ENCODE measurements at places on chromosomes 2 and 18.

DNA sequence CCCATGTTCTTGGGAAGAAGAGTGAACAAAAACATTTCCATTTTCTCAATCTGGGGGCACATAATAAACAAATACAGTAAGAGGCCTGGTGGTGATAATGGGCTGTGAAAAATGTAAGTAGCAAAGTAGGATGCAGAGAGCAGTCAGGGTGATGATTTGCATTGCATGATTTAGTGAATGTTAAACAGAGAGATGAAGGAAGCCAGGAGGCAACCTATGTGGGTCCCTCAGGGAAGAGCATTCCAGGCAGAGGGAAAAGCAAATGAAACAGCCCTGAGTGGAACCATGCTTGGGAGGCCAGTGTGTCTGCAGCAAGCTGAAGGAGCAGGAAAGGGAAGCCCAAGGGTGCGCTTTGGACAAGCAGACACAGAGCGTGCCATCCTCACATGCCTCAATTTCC, 5.4 kb downstream of the VIT start:
- no peak for DNase-seq

DNA sequence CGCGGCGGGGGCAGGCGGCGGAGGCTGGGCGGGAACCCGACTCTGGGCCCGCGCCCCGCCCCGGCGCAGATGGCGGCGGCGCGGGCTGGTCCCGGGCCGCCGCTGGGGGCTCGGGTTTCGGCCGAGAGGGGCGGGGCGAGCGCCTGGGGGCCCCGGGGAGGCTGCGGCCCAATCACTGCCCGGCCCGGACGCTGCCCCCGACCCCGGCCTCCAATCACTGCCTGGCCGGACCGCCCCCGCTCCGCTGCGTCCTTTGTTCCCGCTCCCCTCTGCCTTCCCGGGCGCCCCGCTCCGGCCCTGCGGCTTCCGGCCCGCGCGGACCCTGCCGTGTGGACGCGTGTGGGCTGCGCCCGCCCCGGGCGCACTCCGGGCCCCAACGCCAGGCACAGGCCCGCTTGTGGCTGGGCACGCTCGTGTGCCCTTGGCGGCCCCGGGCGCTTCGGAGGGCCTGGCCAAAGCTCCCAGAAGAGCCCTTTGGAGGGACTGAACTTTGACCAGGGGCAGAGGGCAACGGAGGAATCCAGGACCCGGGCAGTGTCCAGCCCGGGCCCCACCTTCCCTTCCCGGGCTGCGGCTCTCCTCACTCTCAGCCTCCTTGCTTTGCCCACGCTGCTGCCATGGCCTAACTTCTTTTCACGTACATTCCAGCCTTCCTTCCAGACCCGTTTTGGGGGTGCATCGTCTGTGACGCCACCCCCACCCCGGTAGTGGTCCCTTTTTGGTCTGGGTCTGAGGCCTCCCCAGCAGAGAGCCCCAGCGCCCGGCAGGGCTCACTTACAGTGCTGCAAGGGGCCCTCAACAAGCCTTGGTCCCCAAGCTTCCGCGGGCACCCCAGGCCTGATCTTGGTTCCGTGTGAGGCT, 27.1 kb upstream of the PTMA start:
- peak; percentile 52 for DNase-seq

GRCh38 chr2:65922030-65922429, 489.6 kb upstream of the SPRED2 start:
- DNase-seq, result no peak

- DNase-seq, result no peak
Measured at GRCh38 chr18:51321696-51322095, 124.2 kb upstream of the MEX3C start.

GRCh38 chr2:170843656-170844055, 27.0 kb downstream of the GAD1 start:
- DNase-seq, result no peak

GRCh38 chr2:29276151-29276550, 160.9 kb downstream of the CLIP4 start:
- no peak for DNase-seq

GRCh38 chr2:160109243-160109642, 46.8 kb upstream of the PLA2R1 start:
- no peak for DNase-seq

- no peak for DNase-seq
Measured at GRCh38 chr18:62683935-62684334, 31.4 kb upstream of the PHLPP1 start.

DNA sequence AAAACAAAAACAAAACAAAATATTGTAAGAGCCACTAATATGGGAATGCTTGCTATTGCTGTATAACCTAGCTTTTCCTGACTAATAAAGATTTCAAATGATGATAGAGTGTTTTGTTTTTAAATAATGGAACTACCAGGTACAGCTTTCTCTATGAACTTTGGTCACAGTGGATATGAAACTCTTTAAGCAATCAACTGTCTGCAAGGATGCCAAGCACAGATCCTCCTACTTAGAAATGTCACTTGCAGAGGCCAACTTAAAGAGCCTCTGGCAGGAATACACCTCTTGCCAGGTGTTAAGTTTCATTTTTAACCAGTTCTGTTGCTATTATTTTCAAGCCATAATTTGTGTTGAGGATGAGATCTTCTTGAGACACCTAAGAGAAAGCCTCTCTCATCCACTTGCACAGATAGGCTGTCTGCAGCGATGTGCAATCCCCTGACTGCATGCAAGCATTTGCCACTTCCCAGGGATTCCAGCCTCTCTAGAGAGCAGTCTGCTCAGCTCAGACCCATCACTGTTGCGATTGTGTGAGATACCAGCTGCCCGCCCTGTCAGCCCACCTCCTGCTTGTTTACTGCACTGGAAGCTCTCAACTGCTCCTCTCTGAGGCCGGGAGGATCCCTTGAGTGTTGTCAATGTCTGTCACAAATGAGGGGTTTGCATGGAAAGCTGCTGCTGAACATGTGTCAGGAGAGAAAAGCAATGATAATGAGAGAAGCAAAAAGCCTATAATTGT, 86.1 kb upstream of the SCG2 start:
- no peak for DNase-seq

GRCh38 chr2:221567231-221567760, 4.8 kb downstream of the EPHA4 start:
- no peak for DNase-seq

DNA sequence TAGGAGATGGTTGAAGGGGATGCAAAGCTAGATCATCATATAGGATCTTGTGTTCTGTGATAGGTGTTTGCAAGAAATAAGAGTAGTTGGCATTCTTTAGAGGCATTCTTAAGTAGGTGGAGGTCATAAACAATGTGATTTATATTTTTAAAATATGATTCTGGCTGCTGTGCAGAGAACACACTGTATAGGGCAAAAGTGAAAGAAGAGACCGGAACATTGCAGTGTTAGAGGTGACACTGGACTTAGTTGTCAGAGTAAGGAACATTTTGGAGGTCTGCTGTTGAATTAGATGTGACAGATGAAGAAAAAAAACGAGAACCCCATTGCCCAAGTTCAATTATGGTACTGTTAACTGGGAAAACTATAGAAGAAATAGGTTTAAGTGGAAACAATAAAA, 37.7 kb downstream of the HAT1 start:
- no peak for DNase-seq

DNA sequence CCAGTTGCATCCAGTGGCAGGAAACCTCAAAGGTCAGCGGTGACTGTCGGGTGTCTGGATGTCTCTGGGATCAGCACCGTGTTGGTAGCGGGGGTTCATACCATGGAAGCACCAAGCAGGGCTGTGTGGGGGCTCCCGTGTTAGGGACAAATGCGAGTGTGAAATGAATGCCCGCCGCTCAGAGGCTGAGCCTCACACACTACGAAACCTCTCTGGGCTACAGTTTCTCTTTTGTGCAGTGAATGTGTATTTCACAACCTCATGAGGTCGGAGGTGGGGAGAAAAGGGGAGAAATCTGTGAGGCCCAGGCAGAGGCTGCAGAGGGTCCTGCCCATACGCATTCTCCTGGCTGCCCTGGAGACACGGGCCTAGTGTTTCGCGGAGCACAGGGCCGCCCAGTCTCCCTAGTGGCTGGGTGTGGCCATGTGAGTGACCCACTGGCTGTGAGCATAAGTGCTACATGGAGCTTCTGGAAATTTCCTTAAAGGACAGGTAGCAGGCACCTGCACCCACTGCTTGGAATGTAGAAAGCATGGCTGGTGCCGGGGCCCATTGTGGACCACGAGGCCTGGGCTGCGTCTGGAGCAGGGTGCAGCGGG, 138.0 kb upstream of the GLI2 start:
- DNase-seq, result no peak

- no peak for DNase-seq
Measured at GRCh38 chr2:178208817-178209216, 14.5 kb downstream of the OSBPL6 start.

DNA sequence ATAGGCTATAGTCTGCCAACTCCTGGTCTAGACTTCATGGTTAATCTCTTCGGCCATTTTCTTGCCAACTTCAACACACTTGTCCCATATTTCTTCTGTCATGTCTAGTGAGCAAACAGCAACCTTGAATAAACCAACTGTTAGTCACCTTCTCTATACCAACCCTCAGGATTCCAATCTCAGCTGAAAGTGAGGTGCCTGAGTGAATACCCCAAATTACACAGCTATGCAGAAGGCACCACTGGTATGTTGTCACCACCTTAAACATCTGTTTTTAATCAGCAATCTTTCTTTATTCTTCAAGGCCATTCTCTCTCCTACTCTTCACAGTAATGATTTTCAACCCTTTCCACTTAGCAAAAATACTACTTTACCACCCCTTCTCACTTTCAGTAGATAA, 39.3 kb downstream of the THOC1 start:
- DNase-seq, result no peak

DNA sequence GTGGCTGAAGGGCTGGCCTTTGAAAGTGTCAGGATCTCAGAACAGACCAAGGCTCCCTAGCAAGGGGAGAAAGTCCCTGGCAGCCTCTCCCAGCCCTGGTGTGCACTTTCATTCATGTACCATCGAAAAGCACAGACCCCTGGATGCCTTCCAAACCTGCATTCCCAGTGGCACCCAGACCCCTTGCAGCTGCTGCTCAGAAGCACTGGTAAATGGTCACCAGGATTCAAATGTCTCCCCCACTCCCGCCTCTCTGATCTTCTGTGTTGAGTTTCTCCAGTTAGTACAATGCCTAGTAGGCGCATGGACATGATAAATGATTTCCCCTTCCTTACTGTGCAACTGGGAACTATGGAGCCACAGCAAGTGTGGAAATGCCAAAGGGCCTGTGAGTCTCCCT, 180.0 kb downstream of the GLI2 start:
- DNase-seq, result no peak

GRCh38 chr2:101440127-101440738, 34.7 kb downstream of the RFX8 start:
- DNase-seq, result no peak

- no peak for DNase-seq
Measured at GRCh38 chr18:24975496-24976372, 376.2 kb downstream of the ZNF521 start.

DNA sequence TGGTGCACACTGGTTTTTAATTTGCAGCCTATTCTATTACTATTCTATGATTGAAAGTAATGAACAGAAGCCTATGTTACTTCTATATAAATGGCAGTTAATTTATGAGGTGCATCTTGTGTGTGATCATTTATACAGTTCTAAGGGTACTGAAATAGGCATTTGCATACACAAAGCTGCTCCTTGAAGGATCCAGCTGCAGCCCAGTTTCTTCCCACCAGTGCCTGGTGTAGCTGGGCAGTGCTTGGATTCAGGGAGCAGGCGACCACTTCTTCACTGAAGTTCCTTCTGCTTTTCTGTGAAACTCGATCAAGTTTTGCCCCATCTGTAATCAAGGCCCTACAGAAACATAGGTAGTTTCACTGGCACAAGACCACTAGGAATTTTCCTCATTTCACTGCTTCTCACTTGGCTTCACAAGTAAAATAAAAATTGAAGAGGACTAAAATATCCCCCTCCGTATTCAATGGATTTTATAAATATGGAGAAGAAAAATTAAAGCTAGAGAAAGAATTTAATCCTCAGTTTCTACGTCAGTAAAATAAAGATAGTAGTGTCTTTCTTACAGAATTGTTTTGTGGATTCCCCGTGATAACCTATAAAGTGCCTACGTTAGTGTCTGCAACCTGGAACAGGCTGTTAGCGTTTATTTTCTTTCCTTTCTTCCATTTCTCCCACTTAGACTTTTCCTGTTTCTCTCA, 1.7 kb upstream of the LPIN2 start:
- no peak for DNase-seq

DNA sequence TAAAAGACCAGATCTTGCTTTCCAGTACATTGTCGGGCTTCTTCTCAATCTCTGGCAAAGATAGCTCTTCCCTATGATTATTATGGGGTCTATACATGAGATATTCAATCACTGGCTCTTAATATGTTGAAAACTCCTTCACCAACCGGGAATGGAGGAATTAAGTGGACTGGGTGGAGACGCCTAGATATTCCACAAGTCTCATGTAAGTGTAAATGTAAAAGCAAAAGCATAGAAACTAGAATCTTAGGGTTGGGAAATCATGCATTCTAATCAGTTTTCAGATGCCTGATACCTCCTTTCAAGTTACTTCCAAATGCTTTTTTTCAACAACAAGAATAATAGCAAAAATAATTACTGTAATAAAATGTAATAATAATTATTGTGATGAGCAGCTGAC, 38.0 kb downstream of the DPP4 start:
- no peak for DNase-seq

GRCh38 chr2:226544596-226545210, 254.9 kb downstream of the IRS1 start:
- DNase-seq, result no peak

GRCh38 chr2:96512341-96512740, 7.2 kb upstream of the NEURL3 start:
- DNase-seq, result no peak

DNA sequence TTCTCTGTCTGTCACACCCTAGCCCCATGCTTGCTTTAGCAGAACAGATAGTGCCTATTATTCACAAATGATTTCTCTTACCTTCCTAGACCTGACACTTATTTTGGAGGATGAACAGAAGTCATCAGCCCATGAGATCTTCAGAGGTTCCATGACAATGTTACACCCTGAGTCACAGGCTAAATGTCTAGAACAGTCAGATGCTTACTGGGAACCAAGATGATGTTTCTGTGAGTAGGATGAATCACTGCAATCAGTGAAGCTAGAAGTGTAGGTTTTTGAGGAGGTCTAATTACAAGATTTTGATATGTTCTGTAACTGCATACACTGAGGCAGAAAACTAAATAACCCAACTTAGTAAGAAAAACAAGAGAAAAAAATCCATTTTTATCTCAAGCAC, 123.0 kb upstream of the THUMPD2 start:
- DNase-seq, result no peak

DNA sequence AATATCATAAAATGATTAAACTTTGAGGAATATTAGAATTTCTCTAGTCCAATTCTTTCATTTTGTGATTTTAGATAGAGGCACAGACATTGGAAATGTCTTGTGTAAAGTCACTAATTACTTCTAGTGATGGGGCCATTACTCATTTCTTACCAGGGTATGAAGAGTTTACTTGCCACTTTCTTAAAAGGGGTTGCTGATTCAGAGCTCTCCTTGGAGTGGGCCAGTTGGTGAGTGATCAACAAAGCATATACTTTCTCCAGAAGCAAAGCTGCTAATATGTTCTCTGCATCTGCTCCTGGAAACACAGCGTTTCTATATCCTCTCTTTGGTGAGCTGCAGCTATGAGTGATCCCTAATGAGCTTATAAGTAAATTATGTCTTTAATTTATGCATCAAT, 408.9 kb upstream of the LRATD1 start:
- no peak for DNase-seq
